Astrocyte (in vitro differentiated cells and primary cell): ENCODE measurements at places on chromosomes 1 and 21. TPM values are rescaled to one million over a fixed set of nuclear protein-coding genes. Genes with fewer than 3 reads are reported as not detected.

DNA sequence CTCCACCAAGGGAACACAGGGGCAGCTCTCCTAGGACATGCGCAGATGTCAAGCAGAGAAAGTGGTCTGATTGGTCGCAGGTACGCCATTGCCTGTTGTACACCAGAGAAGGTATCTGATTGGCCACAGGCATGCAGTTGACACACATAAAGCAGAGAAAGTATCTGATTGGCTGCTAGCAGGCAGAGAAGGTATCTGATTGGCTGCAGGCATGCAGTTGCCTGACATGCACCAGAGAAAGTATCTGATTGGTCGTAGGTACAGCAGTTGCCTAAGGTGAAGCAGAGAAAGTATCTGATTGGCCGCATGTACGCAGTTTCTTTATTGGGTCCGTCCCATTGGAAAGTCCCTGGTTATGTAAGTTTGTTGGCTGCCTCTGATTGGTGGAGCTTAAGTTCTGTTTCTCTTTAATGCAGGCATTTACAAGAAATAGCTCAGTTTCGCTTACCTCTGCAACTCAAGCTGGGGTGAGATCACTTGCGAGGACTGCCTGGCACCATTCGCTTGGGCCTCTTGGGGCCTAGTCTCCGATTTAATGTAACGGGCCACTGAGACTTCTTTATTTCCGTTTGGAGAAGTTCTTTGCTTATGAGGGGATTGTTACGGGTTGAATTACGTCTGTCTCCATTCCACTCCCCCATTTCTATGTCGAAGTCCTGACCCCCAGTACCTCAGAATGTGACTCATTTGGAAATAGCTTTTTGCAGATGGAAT lies 74.2 kb downstream of the SIK1 start:
- DNase-seq, result no peak
- H3K27ac ChIP-seq, result no peak overlapping the region
- no peaks in the 10 kb centered on the region for H3K4me1 ChIP-seq

DNA sequence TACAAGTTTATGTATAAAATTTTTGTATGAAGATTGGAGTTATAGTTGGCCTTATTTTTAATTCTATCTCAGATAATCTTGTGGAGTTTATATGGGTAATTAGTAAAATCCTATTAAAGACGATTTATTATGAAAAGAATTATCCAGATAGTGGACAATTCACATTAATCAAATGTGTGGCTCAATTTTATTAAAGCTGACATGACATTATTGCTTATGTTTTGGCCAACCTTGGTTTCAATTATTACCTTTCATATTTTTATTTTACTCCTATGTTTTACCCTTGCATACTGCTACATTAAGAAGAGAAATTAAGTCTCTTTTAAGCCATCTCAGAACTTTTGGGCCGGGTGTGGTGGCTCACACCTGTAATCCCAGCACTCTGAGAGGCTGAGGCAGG lies 110.0 kb downstream of the ITSN1 start:
- peaks cover 4% of the 10 kb centered on the region for H3K36me3 ChIP-seq
- no peaks in the 10 kb centered on the region for H3K27me3 ChIP-seq
- peaks cover 4% of the 10 kb centered on the region for H3K4me1 ChIP-seq
- no peak for DNase-seq
- no peak overlapping the region for H3K4me3 ChIP-seq

- no peaks in the 10 kb centered on the region for H3K4me1 ChIP-seq
- DNase-seq, result no peak
- H3K27me3 ChIP-seq, result no peaks in the 10 kb centered on the region
- no peak overlapping the region for H3K4me3 ChIP-seq
- H3K36me3 ChIP-seq, result no peaks in the 10 kb centered on the region
These were observed 26.2 kb downstream of the SLC44A3 start for GRCh38 chr1:94846308-94846707.

DNA sequence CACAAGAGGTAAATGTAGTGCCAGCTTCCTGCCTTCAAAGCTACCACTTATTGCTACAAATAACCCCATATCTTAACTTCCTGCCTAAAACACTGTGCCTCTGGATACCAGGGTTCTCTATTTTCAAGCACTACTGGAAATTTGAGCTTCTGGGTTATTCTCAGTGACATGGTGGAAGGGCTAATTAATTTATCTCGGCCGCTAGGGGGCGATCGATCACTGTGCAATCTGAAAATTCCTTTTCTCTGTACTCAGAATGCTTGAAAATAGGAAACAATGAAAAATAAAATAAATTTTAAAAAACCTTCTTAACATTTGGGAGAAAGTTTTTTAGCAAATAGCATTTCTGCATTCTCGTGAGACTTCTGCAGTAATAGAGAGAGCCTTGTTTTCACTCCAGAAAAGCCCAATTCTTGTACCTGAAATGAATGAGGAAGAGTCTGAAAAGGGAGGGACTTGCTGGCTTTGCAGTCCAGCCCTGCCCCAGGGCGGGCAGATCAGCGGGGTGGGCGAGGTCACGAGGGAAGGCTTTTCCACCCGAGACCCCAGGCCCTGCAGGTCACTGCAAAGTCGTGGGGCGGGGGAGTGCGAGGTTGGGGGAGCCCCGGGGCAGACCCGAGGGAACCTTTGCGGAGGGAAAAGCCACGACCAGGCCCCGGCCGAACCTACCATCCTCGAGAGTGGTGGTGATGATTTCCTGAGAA lies 276.7 kb downstream of the PCP4 start:
- no peaks in the 10 kb centered on the region for H3K27me3 ChIP-seq
- no peak overlapping the region for H3K27ac ChIP-seq
- DNase-seq, result peak; percentile 12
- no peak overlapping the region for H3K4me3 ChIP-seq
- H3K36me3 ChIP-seq, result no peaks in the 10 kb centered on the region
- H3K4me1 ChIP-seq, result no peaks in the 10 kb centered on the region

- H3K36me3 ChIP-seq, result no peaks in the 10 kb centered on the region
- no peak for DNase-seq
- no peak overlapping the region for H3K27ac ChIP-seq
- no peaks in the 10 kb centered on the region for H3K27me3 ChIP-seq
These were observed 38.6 kb downstream of the CAPN9 start for GRCh38 chr1:230785636-230786384.

- H3K36me3 ChIP-seq, result no peaks in the 10 kb centered on the region
- peak; percentile 50 for DNase-seq
- H3K4me3 ChIP-seq, result no peak overlapping the region
These were observed 41.3 kb upstream of the OSBPL9 start for GRCh38 chr1:51575406-51576084.

GRCh38 chr1:31497601-31498000 lies 78.7 kb upstream of the TINAGL1 start:
- H3K36me3 ChIP-seq, result no peaks in the 10 kb centered on the region
- no peak overlapping the region for H3K4me3 ChIP-seq
- peaks cover 32% of the 10 kb centered on the region for H3K27me3 ChIP-seq
- no peak overlapping the region for H3K27ac ChIP-seq
- peak; percentile 69 for DNase-seq

GRCh38 chr1:3333903-3334302 lies 120.6 kb upstream of the ARHGEF16 start:
- no peaks in the 10 kb centered on the region for H3K4me1 ChIP-seq
- no peaks in the 10 kb centered on the region for H3K27me3 ChIP-seq
- H3K4me3 ChIP-seq, result no peak overlapping the region
- no peaks in the 10 kb centered on the region for H3K36me3 ChIP-seq
- H3K27ac ChIP-seq, result no peak overlapping the region

DNA sequence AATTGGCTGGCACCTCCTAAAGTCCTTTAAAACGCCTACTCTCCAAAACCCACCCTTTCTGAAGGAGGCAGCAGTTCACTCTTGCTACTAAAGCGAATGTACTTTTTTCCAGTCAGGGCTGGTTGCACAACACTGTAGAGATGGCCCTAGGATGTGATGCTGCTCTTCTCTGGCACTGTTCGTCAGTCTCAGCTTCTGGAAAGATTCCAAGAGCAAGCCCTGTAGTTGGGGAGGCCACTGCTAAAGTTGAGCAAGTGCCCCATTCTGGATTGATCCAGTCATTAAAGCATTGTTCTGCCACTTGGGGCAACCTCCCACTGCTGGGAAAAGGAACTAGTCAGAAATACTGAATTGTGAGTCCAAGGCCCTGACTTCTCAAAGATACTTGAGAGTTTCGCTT lies 28.5 kb upstream of the KCNQ4 start:
- H3K4me1 ChIP-seq, result no peaks in the 10 kb centered on the region
- H3K4me3 ChIP-seq, result no peak overlapping the region
- no peak overlapping the region for H3K27ac ChIP-seq
- no peak for DNase-seq
- H3K27me3 ChIP-seq, result no peaks in the 10 kb centered on the region

- H3K27me3 ChIP-seq, result no peaks in the 10 kb centered on the region
- DNase-seq, result no peak
- H3K36me3 ChIP-seq, result no peaks in the 10 kb centered on the region
- no peaks in the 10 kb centered on the region for H3K4me1 ChIP-seq
- no peak overlapping the region for H3K4me3 ChIP-seq
These were observed 27.7 kb downstream of the INAVA start for GRCh38 chr1:200922406-200922805.

GRCh38 chr1:234582186-234582585 lies 27.8 kb downstream of the IRF2BP2 start:
- DNase-seq, result no peak
- no peak overlapping the region for H3K27ac ChIP-seq
- H3K4me1 ChIP-seq, result peaks cover 22% of the 10 kb centered on the region
- no peaks in the 10 kb centered on the region for H3K27me3 ChIP-seq
- H3K4me3 ChIP-seq, result no peak overlapping the region

- H3K27me3 ChIP-seq, result peaks cover 6% of the 10 kb centered on the region
- H3K4me1 ChIP-seq, result peaks cover 10% of the 10 kb centered on the region
- no peak overlapping the region for H3K4me3 ChIP-seq
- H3K27ac ChIP-seq, result peak overlapping the region; percentile 45
- DNase-seq, result peak; percentile 93
- H3K36me3 ChIP-seq, result no peaks in the 10 kb centered on the region
These were observed 14.8 kb upstream of the RNF220 start for GRCh38 chr1:44390277-44390676.

DNA sequence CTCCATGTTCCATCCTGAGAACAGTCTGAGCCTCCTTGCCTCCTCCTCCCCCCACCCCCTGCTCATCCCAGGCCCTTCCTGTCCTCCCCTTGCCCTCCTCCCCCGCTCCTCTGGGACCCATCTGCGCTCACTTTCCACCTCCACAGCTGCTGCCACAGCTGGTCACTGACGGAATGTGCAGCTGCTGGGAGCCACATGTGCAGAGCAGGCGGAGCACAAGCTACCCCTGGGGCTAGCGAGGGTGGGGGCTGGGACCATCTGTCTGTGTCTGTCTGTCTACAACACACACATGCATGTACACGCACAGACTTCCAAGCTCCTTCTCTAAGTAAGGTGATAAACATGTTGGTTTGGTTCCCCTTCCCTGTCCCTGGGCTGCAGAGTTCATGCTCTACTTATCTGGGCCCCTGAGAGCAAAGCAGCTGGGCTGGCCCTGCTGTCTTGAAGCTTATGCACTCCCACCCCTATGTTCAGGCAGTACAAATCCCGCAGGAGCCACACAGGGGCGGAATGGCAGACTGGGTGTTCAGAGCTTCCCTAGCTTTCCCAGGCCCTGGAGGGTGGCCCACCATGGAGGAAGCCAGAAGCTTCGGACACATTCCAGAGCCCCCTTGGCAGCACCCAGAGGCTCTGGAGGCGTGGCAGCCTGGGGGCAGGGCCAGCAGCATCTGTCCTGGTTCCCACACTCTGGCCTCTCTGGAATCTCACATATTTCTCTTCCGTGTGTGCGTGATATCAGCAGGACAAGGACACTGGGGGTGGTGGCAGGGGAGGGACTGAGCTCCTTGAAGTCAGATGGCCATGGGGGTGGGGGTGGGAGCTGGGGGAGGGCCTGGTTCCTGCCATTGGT lies 7.0 kb upstream of the HEYL start:
- no peaks in the 10 kb centered on the region for H3K36me3 ChIP-seq
- no peak overlapping the region for H3K4me3 ChIP-seq
- H3K27me3 ChIP-seq, result no peaks in the 10 kb centered on the region
- peaks cover 5% of the 10 kb centered on the region for H3K4me1 ChIP-seq

DNA sequence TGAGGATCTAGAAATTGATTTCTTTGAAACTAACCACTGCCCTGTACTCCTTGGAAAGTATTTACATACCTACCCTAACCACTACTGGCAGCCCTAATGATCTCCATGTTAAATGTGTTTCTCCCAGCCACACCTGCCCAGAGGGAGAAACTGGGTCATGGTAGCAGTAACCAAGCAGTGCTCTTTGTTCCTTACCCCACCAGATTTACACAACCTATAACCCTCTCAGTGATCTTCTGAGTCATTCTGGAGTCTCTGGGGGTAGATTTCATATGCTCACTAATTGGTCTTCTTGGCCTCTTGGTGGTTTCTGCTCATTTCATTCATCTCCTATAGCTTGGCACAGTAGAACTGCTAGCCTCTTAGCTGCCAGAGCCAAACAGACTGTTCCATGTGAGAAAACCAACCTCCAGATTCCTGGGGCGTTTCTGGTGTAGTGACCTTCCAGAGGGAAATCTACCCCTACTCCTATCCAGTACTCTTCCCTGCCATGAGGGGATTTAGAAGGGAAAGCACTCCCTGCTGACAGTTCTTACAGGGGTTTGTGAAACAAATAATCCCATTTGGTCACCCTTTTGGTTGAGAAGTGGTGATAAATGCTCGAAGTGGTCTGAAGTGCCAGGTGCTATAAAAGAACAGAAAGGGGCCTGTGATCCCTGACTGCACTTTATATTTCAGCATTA lies 36.2 kb upstream of the LRIG2 start:
- peak; percentile 3 for DNase-seq
- H3K27ac ChIP-seq, result no peak overlapping the region
- no peak overlapping the region for H3K4me3 ChIP-seq
- peaks cover 5% of the 10 kb centered on the region for H3K4me1 ChIP-seq
- no peaks in the 10 kb centered on the region for H3K27me3 ChIP-seq
- no peaks in the 10 kb centered on the region for H3K36me3 ChIP-seq

GRCh38 chr1:172827301-172827700 lies 168.4 kb downstream of the FASLG start:
- H3K27ac ChIP-seq, result no peak overlapping the region
- H3K36me3 ChIP-seq, result no peaks in the 10 kb centered on the region
- DNase-seq, result no peak
- H3K4me3 ChIP-seq, result no peak overlapping the region

DNA sequence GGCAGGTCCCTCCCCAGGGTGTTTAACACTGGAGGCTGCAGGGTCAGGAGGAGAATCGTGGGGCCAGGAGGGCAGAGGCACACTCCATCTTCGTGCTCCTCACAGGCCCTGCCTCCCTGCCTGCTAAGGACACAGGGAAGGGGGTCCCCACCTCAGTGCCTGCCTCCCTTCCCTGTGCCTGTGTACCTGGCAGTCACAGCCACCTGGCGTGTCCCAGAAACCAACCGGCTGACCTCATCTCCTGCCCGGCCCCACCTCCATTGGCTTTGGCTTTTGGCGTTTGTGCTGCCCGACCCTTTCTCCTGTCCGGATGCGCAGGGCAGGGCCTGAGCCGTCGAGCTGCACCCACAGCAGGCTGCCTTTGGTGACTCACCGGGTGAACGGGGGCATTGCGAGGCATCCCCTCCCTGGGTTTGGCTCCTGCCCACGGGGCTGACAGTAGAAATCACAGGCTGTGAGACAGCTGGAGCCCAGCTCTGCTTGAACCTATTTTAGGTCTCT lies 623 bp upstream of the BGLAP start:
- peaks cover 23% of the 10 kb centered on the region for H3K4me1 ChIP-seq
- peaks cover 2% of the 10 kb centered on the region for H3K27me3 ChIP-seq
- H3K27ac ChIP-seq, result no peak overlapping the region
- no peaks in the 10 kb centered on the region for H3K36me3 ChIP-seq

The SARS1 gene
- 350 and 355 TPM in 2 replicates for total RNA-seq

The CHI3L2 gene
- 0.65 TPM in 1 of 2 replicates, not detected in the other for total RNA-seq

The CADM3 gene
- 18.2 and 26.2 TPM in 2 replicates for total RNA-seq

The VCAM1 gene
- 3.2 and 4.6 TPM in 2 replicates for total RNA-seq

The CACNA1E gene
- total RNA-seq, result 0.07 and 0.14 TPM in 2 replicates

The RGS8 gene
- total RNA-seq, result 0.09 and 0.12 TPM in 2 replicates

The FTCD gene
- 1.9 and 2.0 TPM in 2 replicates for total RNA-seq

The SHISA4 gene
- total RNA-seq, result 9.8 and 10.1 TPM in 2 replicates

The PTGER3 gene
- 0.64 and 1.1 TPM in 2 replicates for total RNA-seq

The SYTL1 gene
- total RNA-seq, result 10.7 and 12.2 TPM in 2 replicates

The FYB2 gene
- 0.14 and 0.26 TPM in 2 replicates for total RNA-seq

The CD1B gene
- total RNA-seq, result not detected in 2 replicates

The FCRL5 gene
- total RNA-seq, result not detected in 2 replicates
